ENCODE measurements at places on chromosomes 12 and 14.

- no peak for DNase-seq
Observed at GRCh38 chr14:105448706-105449111, 25.9 kb upstream of the CRIP2 start.

DNA sequence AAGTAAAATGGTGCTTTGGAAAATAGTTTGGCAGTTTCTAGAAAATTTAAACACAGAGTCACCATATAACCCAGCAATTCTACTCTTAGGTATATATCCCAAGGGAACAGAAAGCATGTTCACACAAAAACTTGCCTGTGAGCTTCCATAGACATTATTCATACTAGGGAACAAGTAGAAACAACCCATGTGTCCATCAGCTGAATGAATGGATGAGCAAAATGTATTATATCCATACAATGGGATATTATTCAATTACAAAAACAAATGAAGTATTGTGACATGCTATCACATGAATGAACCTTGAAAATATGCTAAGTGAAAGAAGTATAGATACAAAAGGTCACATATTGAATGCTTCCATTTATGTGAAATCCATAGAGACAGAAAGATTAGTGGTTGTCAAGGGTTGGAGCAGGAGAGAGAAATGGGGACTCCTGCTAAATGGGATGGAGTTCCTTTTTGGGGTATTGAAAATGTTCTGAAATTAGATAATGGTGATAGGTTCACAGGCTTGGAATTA lies 7.9 kb downstream of the SLC10A1 start:
- no peak for DNase-seq

GRCh38 chr14:32571995-32572866 lies 243.1 kb downstream of the AKAP6 start:
- DNase-seq = no peak

DNA sequence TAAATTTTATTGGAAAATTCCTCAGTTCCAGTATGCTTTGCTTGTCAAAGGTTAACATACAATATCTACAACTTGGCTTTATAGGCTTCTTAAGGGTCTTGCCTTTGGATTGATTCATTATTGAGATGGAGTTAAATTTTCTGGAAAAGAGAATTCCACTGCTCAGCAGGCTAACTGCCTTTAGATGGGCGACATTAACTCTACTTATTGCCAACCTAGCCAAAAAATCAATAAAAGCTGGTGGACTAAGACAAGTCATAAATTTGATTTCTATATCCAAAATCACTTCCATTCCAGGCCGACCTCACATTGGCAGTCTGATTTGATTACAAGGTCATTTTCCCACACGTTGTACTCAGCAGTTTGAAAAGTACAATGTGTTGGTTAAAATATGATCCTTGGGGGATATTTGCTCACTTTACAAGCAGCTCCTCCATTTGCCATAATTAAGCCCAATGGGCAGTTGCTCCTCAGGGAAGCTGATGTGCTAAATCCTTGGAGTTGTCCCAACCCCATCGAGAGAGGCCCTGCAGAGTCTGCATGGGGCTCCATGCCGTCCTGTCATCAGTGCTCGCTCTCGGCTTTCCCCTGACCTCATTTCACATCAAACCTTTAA lies 36.1 kb upstream of the CRY1 start:
- no peak for DNase-seq

DNA sequence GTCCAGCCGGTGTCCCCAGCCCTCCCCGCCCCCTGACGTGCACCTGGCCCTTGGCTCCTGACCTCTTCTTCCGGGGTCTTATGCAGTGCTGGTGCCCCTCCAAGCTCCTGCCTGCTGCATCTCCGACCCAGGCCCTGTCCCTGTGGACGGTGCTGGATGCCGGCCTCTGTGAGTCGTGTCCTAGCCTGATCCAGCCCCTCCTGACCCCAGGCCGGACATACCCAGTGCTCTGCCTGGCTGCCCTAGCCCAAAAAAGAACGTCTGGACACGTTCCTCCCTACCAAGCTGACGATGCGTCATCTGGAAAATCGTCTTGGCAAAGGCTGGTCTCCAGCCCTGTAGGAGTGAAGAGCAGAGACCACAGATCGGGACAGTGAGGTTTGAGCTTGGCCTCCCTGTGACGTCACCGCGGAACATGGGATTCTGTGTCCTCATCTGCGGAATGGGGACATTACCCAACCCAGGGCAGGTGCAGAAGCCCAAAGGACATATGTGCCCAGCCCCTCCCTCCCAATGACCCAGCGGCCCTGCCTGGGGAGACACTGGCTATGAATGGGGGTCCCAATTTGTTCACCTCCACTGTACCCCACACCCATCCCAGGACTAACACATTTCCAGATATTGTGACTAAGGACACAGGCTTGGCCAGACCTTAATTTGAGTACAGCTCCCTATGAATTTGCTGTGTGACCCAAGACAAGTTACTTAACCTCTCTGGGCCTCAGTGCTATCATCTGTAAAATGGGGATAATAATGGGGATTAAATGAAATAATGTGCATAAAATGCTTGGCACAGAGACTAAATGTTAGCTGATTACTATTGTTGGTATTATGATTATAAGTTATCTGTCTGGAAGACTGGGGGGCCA lies 51.0 kb upstream of the BCL11B start:
- no peak for DNase-seq

Data from AML-193 (cell line).